ENCODE measurements at places on chromosomes 4 and X.

- DNase-seq: peak; percentile 29
Observed at GRCh38 chr4:11428899-11429698, 405 bp upstream of the HS3ST1 start.

- no peak for DNase-seq
Observed at GRCh38 chr4:154502111-154502510, 10.5 kb upstream of the DCHS2 start.

DNA sequence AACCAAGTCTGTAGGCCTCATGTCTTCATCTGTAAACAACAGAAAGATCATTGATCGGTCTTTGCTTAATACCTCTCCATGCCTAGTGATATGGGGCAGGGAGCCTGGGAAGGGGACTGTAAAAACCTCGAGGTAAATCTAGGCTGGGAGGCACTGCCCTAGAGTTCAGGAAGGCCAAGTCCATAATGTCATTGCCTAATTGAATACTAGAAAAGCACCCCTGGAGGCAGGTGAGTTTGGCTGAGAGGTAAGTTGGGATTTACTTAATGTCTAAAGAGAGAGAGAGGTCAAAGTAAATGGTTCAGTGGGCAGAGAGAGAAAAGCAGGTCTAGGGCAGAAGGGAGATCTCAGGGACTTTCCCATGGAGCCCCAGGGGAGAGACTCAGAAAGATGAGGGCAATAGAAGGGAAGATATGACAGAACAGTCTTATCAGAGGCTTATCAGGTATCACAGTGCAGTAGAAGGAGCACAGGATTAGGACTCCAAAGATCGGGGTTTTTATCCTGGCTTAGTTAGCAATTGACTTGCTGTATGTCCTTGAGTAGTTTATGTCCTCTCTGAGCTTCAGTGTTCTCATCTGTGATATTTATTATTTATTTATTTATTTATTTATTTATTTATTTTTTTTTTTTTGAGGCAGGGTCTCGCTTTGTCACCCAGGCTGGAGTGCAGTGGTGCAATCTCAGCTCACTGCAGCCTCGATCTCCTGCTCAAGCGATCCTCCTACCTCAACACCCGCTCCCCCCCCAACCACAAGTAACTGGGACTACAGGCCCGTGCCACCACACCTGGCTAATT lies 85.2 kb downstream of the SLC16A2 start:
- no peak for DNase-seq

- no peak for DNase-seq
Observed at GRCh38 chrX:103637604-103638338, 9.0 kb downstream of the TCEAL1 start.

DNA sequence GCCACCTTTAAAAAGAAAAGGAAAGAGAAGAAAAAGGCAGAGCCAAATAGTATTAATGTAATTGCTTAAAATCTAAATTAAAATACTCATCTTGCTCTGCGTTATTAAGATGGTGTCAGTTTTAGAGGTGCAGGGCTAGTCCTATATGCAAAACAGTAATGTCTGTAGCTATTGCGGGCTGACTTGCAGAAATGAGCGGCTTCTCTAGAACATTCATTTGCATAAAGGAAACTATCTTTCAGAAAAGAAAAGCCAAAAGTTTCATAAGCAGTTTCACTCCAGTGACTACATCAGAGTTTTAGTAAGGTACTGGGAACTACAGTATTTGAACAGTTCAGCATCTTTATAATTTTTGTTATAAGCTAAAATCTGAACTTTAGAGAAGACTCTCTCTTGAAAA lies 6.0 kb downstream of the SMAD1 start:
- no peak for DNase-seq

GRCh38 chr4:136355970-136356369 lies 1176.3 kb downstream of the PCDH18 start:
- DNase-seq: no peak

DNA sequence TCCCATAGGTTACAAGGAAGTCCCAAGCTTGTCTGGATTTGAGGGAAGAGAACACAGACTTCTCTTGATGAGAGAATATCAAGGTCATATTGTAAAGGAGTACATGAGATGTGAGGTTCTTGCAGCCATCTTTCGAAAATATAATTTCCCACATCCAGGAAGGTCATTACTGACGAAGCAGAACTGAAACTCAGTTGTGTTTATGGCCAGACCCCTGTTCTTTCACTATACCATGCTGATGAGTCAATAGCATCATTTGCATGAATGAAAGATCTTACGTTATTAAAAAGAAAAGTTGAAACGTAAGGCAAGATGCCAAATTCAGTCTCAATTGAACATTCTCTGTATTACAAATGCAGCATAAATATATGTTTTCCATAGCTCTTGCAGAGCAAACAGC lies 14.2 kb upstream of the CCDC149 start:
- no peak for DNase-seq
